ENCODE measurements at places on chromosomes 2 and 18. TPM values are rescaled to one million over a fixed set of nuclear protein-coding genes. Genes with fewer than 3 reads are reported as not detected.

The FRZB gene
- 0.03 TPM for total RNA-seq

The CHPF gene
- 113 TPM for total RNA-seq

The MOCOS gene
- 0.34 TPM for total RNA-seq

The SLC5A7 gene
- not detected for total RNA-seq

The EMILIN1 gene
- total RNA-seq, result 170 TPM

The ABCG5 gene
- not detected for total RNA-seq

The FBXO36 gene
- 3.8 TPM for total RNA-seq

The GREB1 gene
- total RNA-seq, result not detected

The GPBAR1 gene
- total RNA-seq, result not detected

The FAM124B gene
- total RNA-seq, result not detected

The SLC23A3 gene
- total RNA-seq, result not detected

The POTEC gene
- total RNA-seq, result not detected

The ITGB1BP1 gene
- total RNA-seq, result 70.1 TPM

Measured in SJSA1 (cell line).